Stimulated activated effector memory CD8-positive, alpha-beta T cell treated with anti-CD3 and anti-CD28 coated beads, Interleukin-12 subunit alpha, Interleukin-12 subunit beta, amount 100 ng/mL, for 72 hours (primary cell): ENCODE measurements at places on chromosomes 16 and 17.

GRCh38 chr16:17144431-17144830, 326.3 kb downstream of the XYLT1 start:
- DNase-seq: no peak

GRCh38 chr17:13545941-13546340, 55.8 kb downstream of the HS3ST3A1 start:
- DNase-seq: no peak

DNA sequence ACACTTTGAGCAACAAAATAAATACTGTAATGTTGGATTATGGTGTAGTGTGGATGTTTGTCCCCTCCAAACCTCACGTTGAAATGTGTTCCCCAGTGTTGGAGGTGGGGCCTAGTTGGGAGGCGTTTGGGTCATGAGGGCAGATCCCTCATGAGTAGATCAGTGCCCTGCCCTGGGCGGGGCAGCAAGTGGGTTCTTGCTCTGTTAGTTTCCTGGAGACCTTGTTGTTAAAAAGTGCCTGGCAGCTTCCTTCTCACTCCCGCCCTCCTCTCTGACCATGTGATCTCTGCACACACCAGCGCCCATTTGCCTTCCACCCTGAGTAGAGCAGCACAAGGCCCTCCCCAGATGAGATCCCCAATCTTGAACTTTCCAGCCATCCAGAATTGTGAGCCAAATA, 67.7 kb downstream of the MPRIP start:
- no peak for DNase-seq

DNA sequence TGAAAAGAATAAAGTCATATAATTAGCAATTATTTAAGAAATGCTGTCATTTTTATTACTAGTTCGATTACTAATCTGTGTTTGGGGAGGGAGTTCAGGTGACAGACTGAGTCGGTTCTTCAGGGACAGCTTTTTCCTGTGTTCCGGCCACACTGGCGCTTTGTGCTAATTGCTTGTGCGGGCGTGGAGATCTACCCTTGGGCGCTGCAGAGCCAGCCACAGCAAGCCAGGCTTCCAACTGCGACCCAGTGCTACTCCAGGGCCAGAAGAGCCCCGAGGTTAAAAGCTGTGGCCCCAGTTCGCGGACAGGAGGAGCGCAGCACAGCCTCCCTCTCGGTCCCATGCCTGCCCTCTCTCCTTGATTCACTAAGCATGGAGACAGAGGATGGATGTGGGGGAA, 6.5 kb upstream of the OR2C1 start:
- no peak for DNase-seq

DNA sequence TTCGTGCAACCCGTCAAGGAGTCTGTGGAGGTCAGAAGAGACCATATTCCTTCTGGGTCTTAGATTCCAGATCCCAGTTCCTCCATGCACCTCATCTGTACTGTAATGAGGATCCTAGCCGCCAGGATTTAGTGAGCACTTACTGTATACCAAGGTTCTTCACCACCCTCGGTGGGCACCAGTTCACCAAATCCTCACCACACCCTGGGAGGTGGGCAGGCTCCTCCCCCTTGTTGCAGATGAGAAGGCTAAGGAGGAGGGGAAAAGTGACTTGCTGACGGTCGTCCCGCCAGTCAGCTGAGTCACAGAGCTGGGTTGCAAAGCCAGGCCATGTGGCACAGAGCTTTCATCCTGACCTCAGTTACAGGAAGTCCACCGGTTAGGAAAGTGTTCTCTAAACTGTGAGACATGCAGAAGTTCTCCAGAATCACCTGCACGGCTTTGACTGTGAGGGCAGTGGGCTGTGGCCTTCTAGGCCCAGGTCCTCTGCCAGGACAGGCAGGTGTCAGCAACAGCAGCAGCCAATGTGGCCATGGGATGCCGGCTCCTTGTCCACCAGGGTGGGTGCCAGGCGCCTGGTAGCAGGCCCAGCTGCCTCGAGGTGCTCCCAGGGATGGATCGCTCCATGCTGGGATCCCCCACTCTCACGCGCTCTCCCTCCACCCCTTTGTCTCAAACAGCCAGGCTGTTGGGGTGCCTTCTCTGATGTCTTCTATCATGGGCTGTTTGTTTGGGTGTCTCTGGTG, 240.3 kb upstream of the GSE1 start:
- no peak for DNase-seq

DNA sequence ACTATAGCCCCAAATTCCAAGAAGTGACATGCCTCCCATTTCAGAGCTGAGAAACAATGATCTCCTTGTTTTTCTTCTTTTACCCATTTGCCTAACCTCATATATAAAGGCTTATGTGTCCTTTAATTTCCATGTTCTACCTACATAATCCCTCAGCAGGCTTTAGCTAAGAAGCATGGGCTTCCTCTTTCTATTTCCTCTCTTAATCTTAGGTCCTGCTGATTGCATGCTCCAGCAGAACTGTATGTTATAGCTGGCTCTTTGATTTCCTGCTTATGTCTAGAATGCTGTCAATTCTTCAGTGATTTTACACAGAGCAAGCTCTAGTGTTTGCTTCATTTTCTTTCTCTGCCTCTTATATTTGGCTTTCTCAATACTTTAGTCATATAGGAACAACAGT, 151.7 kb upstream of the COX10 start:
- no peak for DNase-seq

DNA sequence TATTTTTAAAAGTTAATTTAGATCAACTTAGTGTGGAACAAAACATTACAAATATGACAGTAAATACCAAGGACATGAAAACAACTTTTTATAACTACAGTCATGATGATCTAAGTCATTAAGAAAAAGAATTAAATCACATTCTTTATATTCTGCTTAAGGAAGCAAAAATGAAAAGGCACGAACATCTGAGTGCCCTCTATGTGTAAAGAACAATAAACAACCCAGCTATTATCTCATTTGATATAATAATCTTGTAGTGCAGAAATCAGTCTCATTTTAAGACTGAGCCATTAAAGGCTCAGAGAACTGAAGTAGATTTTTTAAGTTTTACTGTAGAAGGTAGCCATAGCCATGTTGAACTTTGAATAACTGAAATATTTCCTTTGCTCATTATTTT, 13.4 kb downstream of the MYO1D start:
- DNase-seq: no peak

- DNase-seq: no peak
Measured at GRCh38 chr16:13829697-13830299, 90.2 kb upstream of the ERCC4 start.

- no peak for DNase-seq
Measured at GRCh38 chr17:80822700-80823410, 168.8 kb upstream of the CHMP6 start.

DNA sequence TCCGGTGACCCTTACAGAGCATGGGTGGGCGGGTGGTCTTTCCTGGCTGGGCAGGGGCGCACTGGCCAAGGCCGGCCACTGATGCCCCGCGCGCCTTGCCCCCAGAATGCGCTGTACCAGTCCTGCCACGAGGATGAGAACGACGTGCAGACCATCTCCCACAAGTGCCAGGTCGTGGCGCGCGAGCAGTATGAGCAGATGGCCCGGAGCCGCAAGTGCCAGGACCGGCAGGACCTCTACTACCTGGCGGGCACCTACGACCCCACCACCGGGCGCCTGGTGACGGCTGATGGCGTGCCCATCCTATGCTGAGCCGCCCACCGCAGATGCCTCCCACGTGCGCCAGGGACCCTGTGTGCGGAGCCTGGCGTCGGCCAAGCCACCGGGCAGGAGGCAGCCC, 49.1 kb downstream of the ACTG1 start:
- DNase-seq: no peak

DNA sequence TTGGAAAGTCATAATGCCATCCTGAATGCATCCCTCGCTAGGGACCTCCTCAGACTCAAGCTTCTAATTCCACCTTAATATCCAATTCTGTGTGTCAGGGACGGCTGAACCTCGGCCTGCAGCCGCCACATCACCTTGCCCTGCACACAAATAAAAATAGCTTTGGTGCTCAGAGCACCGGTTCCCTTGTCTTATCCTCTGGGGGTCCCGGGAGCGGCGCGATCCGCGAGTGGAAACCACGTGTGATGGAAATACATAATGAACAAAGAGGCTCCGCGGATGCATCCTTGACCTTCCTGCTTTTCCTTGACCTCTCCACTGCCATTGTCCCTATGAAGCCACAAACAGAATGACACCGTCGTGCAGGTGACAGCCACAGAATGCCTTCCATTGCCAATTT, 143.4 kb downstream of the ZNF423 start:
- no peak for DNase-seq

DNA sequence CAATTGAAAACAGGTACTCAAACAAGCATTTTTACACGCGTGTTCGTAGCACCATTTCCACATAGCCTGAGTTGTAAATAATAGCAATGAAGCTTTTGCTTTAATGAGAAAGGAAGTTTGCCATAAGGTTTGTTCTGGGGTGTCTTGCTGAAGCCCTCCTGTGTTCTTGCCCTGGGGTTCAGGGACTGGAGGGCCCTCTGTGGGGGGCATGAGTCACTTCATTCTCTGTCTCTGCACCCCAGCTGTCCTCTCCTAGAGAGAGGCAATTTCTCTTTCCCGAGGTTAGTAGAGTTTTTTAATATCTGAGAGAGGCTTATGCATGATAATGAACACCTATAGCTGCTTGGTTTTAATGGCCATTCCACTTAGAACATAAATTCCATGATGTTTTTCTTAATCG, 9.6 kb downstream of the AFMID start:
- no peak for DNase-seq

DNA sequence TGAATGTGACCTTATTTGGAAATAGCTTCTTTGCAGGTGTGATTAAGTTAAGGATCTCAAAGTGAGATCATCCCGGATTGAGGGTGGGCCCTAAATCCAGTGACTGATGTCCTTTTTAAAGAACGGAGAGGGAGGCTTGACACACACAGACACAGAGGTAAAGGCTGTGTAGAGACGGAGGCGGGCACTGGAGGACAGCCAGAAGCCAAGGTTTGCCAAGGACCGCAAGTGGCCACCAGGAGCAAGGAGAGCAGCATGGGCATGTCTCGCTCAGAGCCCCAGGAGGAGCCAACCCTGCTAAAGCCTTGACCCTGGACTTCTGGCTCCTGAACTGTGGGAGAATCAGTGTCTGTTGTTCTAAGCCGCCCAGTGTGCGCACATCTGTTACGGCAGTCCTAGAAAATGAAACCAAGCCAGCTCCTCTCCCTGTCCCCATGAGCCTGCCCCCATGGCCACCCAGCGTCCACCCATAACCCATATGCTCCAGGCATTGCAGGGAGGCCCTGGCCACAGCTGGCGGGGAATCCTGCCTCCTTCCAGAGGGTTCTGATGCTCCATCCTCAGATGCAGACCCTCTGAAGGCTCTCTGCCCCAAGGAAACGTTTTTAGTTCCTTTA, 15.2 kb downstream of the CNGB1 start:
- no peak for DNase-seq

GRCh38 chr16:83733301-83733700, 74.5 kb upstream of the HSBP1 start:
- no peak for DNase-seq

GRCh38 chr17:73645050-73645871, 1.0 kb upstream of the SDK2 start:
- no peak for DNase-seq

GRCh38 chr17:67696853-67697498, 20.8 kb upstream of the NOL11 start:
- DNase-seq: no peak

- DNase-seq: no peak
Measured at GRCh38 chr17:48494335-48494734, 36.5 kb downstream of the HOXB1 start.

DNA sequence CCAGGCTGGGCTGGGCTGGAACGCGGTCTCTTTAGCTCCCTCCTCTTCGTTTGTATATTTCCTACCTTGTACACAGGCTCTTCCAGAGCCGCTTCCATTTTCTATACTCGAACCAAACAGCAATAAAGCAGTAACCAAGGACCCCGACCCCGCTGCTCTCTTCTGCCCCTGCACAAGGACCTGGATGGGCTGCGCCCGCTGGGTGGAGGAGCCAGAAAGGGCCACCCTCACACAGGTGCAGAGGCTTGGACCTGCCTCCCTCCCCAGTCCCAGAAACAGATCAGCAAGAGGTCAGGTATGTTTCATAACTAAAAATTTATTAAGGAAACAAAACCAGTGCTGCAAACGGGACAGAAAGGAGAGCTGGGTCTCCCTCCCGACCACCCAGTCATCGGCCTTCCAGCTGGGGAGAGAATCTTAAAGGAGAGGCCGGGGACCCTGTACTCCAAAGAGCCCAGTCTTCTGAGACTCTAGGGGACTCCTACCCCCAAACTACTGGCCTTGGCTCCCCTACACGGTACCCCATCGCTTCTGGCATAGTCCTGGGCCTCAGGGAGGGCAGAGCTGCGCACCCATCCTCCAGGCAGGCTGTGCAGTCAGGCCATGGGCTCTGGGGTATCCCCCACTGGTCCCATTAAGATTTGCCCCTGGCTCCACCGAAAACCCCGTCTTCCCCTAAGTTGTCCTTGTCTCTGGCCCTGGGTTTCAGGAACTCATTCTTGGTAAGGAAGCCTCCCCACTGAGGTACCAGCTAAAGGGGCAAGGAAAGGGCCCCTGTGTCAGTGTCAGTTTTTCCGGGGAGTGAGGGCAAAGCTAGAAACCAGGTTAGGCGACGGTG, 4.9 kb downstream of the HIC1 start:
- DNase-seq: no peak

- no peak for DNase-seq
Measured at GRCh38 chr16:64892835-64893785, 228.8 kb downstream of the CDH11 start.

- no peak for DNase-seq
Measured at GRCh38 chr17:18986541-18987229, 17.9 kb downstream of the FAM83G start.
